ENCODE measurements at places on chromosomes 16 and 17.

GRCh38 chr17:39486242-39486641 is 25.0 kb downstream of the CDK12 start:
- DNase-seq: no peak

GRCh38 chr17:31541559-31541958 is 150.1 kb downstream of the RAB11FIP4 start:
- no peak for DNase-seq

- DNase-seq: no peak
These were observed 2.4 kb downstream of the SPSB3 start for GRCh38 chr16:1779741-1780676.

DNA sequence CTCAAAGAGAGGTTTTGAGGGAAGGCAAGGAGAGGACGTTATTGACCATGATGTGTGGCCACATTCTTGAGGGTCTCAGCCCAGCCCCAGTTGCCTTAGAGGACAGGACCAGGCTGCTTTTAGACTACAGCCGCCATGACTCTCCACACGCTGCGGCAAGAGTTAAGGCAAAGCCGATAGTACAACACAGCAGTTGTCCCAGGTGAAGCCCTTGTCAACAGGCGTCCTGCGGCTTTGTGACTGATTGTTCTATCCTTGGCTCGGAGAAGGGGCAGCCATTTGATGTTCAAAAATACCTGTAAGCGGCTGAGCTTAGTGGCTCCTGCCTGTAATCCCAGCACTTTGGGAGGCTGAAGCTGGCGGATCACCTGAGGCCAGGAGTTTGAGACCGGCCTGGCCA is 28.8 kb downstream of the TMEM92 start:
- DNase-seq: no peak

DNA sequence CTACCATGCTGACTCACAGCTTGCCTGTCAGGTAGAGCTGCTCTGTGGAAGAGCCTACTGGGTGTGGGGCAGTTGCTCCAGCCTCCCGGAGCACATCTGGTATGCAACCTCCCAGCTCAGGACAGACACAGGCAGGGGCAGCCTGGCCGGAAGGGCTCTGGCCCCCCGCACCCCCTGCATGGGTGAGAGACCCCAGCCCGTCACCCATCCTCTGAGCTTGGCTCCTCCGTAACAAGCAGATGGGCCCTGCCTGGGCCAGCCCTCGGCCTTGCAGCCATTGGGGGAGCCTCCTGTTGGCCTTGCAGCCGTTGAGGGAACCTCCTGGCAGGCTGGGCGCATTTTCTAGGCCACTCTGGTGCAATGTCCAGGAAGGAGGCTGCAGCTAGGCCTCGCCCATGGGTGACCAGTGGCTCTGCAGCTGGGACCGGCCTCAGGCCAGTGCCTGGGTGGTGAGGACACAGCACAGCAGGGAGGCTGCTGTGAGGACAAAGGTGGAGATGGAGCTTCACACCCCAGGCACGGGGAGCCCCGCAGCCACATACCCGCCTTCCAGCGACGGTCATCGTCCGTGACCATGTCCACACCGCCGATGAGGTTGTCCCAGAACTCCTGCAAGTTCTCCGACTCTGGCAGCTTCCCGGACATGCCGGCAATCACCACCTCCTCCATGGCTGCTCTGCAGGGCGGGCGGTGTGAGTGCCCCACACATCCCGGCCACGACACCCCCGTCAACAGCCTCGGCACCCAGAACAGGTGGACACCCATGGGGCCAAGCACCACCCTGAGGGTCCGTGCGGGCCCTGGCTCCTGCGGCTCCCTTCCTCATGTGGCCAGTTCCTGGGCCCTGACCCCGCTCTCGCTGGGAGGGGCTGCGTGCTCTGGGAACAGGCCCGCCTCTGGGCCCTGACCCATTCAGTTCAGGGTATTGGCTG is 2.0 kb downstream of the FASN start:
- DNase-seq: no peak
